Uterus (tissue), 4 donors: ENCODE measurements at places on chromosomes 12 and 14.

DNA sequence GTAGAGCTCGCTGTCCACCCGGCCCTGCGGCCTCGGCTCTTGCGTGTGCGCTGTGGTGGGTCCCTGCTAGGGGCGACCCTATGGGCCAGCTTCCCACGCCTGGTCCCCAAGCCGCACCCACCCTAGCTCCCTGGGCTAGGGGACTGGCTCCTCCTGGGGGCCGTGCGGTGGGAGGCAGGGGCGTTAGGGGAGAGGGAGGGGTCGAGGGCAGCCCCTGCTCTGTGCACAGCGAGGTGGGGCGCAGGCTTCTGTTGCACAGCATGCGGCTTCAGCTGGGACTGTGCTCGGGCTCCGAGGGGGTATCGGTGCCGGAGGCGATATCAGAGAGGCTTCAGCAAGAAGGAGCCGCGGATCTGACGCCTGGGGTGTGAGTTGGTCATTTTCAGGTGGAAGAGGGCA, 86.1 kb downstream of the ALG10 start:
- no peak for DNase-seq

DNA sequence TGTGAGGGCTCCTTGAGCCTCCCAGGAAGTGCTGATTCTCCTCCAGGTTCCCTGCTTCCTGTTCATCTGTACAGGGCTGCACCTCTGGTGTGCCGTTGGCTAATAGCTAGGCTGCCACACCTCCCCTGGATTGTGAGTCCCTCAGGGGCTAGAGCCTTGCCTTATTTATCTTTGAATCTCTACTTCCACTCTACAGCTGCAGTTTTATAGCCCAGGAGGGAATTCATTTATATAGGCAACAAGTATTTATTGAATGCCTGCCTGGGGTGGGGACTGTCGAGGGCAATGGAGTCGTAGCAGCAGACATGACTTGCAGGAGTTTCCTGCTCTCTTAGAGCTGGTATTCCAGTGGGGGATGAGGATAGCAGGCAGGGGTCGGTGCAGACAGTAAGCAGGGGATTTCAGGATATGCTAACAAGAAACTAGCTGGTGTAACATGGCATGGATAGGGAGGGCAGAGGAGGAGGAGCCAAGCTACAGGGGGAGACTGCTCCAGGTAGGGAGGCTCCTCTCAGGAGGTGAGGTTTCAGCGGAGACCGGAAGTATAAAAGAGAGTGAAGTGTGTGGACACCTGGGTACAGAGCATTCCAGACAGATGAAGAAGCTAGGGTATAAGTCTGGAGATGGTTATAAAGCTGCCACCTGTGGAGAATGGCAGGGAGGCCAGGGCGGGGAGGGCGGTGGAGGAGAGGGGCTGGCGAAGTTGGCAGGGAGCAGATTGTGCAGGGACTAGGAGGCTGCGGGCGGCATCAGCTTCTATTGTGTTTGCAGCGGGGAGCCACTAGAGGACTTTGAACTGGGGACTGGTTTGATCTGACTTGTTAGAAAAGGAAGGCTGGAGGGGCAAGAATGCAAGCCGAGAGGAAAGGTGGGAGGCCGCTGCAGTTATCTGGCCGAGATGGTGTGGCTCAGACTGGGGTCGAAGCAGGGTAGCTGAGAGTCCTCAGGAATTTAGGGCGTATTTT, 17.2 kb downstream of the USP30 start:
- no peak for DNase-seq

DNA sequence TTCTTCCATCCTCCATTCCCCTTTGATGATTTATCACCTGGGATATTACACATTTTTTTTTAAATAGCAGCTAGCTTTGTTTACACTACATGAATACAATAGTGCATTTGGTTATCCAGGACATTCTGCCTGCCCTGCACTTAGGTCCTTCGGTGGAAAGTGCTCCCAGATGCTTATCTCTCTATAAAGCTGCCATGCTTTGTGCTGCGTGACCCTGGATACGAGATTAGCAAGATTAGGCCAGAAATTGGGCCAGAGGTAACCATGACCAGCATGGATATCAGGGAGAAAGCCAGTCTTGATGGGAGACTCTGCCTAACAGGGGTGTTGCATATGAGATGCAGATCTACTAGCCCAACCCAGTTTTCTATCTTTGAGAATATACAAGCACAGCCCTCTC, 12.1 kb upstream of the KRT83 start:
- no peak for DNase-seq

- no peak for DNase-seq
Measured at GRCh38 chr12:24360057-24360456, 410.6 kb upstream of the SOX5 start.

DNA sequence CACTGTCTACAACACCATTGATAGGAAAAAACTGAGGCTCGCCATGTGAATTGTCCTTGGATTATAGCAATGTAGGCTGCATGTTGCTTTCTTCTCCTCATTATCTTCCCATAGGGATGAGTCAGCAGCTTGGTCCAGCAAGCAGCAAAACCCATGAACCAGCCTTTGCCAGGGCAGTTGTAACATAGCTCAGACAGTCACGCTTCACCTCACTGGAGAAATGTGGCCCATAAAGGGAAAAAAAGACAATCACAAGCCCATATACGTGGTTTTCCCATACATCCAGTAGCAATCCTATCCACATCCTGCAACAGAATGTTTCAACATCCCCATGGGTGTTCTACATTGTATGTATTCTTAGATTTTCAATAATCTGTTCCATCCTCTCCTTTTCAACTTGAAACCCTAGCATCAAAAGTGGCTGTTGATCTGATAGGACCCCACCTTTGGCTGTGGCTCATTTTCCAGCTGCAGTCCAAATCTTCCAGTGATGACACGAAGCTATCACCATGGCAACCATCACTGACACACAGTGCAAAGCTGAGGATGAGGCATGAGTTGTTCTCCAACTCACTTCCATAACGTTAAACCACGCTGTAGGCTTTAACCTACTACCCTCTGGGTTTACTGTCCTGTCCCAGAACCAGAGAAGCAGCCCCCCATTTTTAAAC, 34.0 kb downstream of the GRIN2B start:
- DNase-seq = no peak
